ENCODE measurements at places on chromosomes 5 and 9.
A peak's percentile ranks its signal among the peaks of the same experiment; 100 is the strongest.

- no peak for DNase-seq
Measured at GRCh38 chr9:34276772-34277171, 52.3 kb downstream of the KIF24 start.

DNA sequence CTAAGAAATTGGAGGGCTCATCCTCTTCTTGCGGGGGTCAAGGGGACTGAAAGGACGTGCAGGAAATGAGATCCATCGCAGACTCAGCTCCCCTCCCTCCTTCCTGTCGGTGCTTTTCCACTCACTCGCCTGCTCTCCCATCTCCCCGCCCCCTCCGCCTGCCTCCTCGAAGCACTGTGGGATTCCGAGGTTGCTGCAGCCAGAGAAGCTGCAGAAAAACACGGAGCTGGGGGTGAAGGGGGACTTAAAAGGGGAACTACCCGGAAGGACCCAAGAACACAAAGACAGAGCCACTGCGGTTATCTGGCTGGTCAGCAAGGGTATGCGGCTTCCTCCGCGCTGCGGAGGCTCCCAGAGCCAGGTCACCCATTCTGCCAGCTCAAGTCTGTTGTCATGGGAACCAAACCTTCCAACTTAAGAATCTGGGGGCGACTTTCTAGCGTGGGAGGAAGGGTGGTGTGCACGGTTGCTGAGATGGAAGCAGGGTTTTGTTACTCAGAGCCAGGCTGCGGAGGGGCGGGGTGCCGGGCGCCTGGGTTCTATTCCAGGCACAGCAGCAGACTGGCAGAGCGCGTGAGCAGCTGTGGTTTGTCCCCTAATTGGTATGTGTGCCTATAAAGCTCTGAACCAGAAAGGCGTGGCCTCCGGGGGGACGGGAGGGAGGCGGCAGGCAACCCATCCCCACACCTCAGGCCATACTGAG is 24.9 kb downstream of the PCDHGC5 start:
- peak; percentile 69 for DNase-seq

DNA sequence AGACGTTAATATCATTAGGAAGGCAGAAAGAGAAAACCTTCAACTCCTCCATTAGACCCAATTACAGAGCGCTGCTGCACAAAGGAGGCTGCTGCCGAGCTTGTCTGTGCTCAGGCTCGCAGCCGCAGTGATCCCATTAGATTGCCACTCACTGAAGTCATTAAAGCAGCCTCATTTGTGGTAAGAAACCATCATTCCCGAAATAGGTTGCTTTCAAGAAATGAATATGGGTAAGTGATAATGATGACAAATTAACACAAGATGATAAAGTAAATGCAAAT is 137.2 kb downstream of the CAVIN4 start:
- no peak for DNase-seq

- no peak for DNase-seq
Measured at GRCh38 chr5:137205231-137206027, 293.7 kb downstream of the SPOCK1 start.

GRCh38 chr9:77212801-77213200 is 35.5 kb downstream of the VPS13A start:
- no peak for DNase-seq

DNA sequence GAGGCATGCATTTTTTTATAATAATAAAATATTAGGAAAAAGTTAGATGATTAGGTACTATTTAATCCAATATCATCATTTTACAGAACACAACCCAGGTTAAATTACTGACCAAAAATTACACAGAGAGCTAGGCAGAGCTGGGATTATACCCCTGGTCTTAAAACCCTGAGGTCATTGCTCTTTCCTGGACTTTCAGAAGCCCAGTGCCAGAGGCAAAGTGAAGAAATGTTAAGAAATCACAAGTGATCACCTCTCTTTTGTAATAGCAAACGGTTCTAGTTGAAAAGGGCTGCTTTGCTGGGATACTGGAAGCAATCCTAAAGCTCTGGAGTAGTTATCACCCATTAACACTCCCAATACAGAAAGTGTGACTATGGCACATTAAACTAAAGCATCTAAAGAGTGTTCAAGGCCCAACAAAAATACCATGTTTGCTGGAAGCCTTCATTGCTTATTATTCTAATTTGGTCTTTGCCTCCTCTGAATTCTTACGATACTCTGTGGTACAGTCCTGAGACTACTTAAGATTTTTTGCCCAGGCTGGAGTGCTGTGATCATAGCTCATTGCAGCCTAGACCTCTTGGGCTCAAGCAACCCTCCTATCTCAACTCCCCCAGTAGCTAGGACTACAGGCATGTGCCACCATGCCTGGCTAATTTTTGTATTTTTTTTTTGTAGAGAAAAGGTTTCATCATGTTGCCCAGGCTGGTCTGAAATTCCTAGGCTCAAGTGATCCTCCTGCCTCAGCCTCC is 575.9 kb downstream of the RAB3C start:
- no peak for DNase-seq

DNA sequence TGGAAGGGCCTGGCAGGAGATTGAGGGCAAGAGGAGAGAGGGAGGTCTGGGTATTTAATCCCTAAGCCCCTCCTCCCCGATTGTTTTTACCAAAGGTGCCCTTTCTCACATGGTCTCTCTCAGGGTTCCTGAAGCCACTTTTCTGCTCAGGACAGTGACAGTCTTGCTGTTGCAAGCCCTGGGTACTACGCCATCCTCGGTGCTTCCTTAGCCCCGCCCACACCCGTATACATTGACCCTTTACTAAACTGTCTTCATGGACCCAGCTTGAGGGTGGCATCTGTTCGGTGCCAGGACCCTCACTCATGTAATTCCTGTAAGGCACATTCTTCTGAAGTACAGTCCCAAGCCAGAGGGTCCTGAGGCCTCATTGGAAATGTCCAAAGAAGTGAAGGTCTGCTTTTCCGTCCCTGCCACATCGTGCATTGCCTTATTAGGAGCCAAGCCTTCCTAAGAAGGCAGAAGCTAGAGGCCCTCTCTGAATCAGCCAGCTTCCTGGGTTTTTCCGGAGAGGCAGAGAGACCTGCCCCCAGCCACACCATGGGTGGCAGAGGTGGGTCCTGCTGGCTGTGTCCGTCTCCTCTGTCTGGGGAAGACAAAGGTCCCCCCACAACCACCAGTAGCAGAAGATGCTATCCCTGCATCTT is 1.9 kb upstream of the SH3PXD2B start:
- DNase-seq = no peak

DNA sequence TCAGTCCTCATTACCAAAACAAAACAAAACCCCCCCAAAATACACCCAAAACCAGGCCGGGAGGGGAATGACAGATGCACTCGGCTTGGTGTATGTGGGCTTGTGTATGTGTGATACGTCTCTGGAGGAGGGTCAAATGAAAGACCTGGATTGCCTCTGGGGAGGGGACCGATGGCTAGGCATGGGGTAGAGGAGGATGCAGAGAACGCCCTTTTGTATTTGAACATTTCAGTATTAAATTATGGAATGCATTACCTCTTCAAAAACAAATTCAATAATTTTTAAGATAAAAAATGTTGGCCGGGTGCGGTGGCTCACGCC is 61.4 kb downstream of the LMX1B start:
- DNase-seq = no peak

- no peak for DNase-seq
Measured at GRCh38 chr5:13783726-13784125, 160.8 kb downstream of the DNAH5 start.

- DNase-seq = no peak
Measured at GRCh38 chr9:113387560-113388230, 10.9 kb upstream of the HDHD3 start.

GRCh38 chr5:149442563-149443182 is 63.6 kb upstream of the IL17B start:
- DNase-seq = peak; percentile 57

DNA sequence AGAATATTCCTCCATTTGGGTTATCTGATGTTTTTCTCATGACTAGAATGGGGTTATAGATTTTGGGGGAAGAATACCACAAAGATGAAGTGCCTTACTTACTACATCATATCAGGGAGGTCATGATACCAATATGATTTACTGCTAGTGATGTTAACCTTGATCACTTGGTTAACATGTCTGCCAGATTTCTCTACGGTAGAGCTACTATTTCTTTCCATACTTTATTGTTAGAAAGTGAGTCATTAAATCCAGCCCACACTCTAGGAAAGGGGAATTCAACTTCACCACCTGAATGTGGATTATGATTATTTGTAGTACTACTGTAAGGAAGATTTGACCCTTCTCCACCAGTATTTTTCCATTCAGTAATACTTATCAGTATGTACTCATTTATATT is 64.7 kb downstream of the UBE2R2 start:
- DNase-seq = no peak

GRCh38 chr5:68246802-68247201 is 31.2 kb downstream of the PIK3R1 start:
- DNase-seq = no peak

GRCh38 chr5:103098993-103099392 is 20.9 kb downstream of the GIN1 start:
- no peak for DNase-seq

DNA sequence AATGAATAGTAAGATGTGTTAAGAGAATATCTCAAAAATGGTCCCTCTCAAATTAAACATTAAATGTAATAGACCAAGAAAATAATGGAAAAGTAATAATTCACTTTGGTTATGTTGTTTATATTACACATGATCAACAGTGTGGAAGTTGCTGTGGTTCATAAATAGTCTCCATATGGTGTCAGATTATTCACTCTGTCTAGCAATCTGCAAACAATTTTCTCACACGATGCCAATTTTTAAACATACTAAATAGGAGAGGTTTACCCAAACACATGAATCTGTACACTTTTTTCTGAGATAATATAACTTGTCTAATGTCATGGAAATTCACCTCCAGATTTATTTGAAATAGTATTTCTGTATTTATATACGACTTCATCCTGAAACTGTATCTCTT is 217.4 kb upstream of the FBXL7 start:
- no peak for DNase-seq

GRCh38 chr5:61965069-61965468 is 340.9 kb upstream of the KIF2A start:
- no peak for DNase-seq

DNA sequence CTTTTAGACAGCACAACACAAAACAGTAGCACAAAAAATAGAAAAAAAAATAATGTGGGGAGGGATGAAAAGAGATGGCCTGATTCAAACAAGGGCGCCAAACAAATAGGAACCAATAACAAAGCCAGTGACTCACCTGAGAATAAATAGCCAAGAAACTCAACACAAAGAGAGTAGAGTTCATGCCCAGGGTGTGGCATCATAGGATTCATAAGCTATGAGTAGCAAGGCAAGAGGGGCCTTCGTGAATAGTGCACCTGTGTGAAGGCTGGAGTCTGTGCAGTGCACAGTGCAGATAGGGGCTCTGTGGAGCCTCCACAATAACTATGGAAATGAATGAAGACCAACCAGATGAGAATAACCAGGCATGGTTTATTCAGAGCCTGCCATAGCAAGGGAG is 541.7 kb downstream of the SPOCK1 start:
- DNase-seq = no peak

DNA sequence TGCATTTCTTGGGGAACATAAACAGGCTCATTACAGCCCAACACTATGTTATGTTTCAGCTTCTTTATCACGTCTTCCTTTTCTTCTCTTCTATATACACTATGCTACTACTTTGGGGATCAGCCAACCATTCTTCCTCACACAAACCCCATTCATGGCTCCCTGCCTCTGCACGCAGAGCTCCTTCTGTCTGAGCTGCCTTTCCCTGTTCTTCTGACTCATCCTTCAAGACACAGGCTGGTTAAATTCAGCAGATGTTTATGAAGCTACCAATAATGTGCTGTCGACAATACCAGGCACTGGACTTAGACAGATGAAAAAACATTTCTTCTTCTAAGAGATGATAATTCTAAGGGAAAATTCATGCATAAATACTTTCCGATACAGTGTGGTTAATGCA is 102.5 kb upstream of the TXNDC8 start:
- no peak for DNase-seq

GRCh38 chr9:76926324-76926741 is 20.4 kb upstream of the PRUNE2 start:
- DNase-seq = no peak

- no peak for DNase-seq
Measured at GRCh38 chr5:107340631-107341030, 330.1 kb downstream of the EFNA5 start.

DNA sequence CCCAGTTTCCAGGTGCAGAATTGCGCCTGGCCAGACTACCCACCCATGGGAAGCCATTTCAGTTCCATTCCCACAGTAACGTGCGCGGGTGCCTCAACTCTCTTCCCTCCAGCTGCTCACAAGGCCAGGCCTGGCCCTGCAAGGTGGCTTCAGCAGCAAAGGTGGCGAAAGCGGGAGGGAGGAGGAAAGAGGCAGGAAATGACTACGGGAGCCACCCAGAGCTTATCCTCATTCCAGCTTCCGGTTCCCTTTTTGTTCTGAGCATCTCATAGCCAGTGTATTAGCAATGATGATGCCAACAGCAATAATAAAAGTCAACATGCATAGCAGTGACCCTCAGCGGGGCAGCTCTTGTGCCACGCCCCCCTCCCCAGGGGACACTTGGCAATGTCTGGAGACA is 101.5 kb upstream of the BOD1 start:
- no peak for DNase-seq

DNA sequence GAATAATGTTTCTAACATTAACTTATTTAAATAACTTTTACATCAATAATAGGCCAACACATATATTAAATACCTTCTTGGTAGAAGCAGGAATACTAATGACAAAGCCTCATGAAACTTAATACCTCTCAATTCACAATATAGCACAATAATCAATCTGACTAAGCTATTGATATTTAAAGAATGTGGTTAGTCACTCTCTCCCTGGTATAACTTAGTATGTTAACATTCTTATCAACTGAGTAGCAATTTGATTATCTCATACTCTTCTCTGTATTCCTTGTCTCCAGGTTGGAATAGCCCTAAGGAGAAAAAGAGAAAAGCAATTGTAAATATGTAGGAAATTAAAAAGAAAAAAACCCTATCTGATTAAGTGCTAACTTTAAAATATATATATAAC is 4.9 kb upstream of the PGGT1B start:
- no peak for DNase-seq

GRCh38 chr5:92470770-92471169 is 1087.7 kb upstream of the ARRDC3 start:
- DNase-seq = no peak

- peak; percentile 29 for DNase-seq
Measured at GRCh38 chr9:74770508-74771261, 117.0 kb downstream of the TRPM6 start.

GRCh38 chr9:107175816-107176435 is 107.2 kb upstream of the RAD23B start:
- no peak for DNase-seq

DNA sequence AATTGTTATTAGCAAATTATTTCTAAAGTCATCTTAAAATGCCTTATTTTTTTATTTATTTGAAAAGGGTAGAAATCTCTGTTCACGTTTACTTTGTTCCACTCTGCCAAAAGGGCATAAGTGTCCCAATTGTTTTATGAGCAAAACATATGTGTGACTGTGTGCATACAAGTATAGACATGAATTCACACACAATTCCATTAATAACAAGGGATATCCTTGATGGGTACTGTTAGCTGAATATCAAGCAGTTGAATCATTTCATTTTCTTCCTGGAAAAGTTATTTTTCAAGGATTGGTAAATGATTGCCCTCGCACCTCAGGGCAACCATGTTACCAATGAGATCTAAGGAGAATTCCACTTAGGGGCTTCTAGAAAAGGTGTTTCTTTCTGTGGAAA is 92.1 kb upstream of the TAF11L2 start:
- no peak for DNase-seq
